Cortex of kidney (tissue), 1 donor: ENCODE measurements at places on chromosomes 5 and 9.

- no peak for DNase-seq
Measured at GRCh38 chr5:68778484-68778883, 315.3 kb upstream of the SLC30A5 start.

DNA sequence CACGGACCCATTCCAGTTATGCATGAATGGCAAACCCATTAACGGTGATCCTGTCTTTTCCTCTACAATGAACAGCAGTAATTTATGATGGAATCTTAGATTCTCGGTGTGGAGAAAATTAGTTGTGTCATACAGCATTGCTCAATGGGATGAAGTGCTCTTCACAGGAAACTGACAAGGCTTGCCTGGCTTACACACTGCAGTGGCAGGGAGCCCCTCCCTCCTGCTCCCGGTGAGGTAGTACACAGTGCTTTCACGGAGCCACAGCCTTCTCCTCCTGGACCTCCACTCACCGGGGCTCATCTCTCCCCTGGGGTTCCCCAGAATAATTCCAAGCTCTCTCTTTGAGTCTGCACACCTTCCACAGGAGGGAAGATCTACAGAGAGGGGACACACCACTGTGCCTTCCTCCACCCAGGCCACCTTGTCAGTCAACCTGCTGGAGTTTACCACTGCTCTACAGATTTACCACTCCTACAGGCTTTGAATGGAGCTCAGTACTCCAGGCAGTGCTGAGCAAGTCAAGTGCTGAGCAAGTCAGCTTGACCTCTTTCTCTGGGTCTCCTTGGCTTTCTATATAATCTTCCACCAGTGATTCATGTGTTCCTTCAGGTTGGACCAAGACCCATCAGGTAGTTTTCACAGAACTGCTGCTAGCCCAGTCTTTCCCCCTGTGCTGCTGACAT is 59.1 kb upstream of the TBC1D2 start:
- DNase-seq = no peak

GRCh38 chr9:18805386-18805785 is 227.6 kb downstream of the SAXO1 start:
- no peak for DNase-seq

DNA sequence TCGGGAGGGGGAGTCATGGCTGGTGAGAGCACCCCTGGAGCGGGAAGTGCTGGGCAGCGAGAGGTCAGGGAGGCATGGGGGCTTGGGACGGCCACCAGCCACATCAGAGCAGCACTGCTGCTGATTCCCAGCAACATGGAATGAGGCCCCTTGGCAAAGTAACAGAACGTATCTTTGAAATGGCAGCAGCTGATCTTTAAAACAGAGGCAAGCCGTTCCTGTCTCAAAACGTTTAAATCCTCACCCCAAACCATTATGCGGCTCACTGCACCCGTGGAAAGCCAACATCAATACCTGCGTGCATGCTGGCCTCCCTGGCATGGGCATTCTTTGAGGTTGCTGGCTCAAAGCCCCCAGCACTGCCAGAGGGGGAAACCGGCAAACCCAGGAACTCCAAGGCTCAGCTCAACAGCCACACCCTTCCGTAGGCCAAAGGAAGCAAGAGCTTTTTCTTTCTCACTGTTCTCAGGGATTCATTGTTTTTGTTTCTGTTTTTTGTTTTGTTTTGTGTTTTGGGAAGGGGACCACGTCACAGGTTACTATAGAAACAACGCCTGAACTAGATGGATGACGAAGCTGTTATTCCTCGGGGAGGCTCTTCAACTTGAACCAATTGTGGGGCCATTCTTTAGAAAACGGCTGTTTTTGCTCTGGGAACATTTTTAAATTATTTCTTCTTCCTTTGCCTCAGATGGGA is 28.1 kb upstream of the OBP2B start:
- DNase-seq = no peak

GRCh38 chr5:58918021-58918729 is 335.3 kb downstream of the RAB3C start:
- no peak for DNase-seq

- DNase-seq = no peak
Measured at GRCh38 chr9:93808115-93809029, 146.8 kb downstream of the BARX1 start.

- no peak for DNase-seq
Measured at GRCh38 chr5:178487911-178488600, 102.1 kb downstream of the COL23A1 start.

GRCh38 chr9:130193531-130194377 is 21.6 kb downstream of the NCS1 start:
- no peak for DNase-seq

DNA sequence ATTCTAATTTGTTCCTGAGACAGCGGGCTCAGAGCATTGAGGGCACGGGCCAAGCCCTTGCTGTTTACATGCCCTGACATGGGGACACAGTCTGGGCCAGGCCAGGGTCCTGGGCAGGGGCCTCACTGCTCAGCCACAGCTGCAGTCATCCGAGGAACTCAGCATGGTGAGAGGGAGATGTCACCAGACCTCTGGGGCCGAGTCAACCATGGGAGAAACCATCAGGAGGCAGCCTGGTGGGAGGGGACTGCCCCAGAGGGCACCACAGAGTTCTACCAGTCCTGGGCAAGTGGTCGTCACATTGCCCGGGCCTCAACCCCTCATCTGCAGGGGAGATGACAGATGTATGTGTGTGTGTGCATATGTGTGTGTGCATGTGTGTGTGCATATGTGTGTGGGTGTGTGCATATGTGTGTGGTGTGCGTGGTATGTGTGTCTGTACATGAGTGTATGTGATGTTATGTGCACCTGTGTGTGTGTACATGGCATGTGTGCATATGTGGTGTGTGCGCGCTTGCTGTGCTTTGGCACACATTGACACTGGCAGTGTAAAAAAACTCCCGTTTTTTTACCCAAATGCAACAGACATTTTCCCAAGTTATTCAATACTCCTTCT is 42.4 kb upstream of the TMEM250 start:
- DNase-seq = no peak

DNA sequence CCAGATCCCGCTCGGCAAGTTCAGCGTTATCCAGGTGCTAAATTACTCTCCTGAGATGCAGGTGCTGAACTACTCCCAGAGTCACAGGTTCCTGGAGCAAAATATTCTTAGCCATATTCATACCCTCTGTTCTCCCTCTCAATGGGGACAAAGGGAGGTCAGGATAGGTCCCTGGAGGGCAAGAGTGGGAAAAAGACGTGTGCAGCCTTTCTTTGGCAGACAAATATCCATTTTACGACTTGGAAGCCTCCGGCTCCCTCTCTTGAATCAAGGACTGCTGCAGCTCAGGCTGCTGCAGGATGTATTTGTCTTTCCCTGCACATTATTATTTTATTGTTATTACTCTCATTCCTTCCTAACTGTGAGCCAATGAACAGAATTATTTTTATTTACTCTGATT is 590.2 kb downstream of the NR2F1-AS1 start:
- DNase-seq = no peak

GRCh38 chr9:38211002-38211401 is 142.0 kb upstream of the SHB start:
- DNase-seq = no peak

DNA sequence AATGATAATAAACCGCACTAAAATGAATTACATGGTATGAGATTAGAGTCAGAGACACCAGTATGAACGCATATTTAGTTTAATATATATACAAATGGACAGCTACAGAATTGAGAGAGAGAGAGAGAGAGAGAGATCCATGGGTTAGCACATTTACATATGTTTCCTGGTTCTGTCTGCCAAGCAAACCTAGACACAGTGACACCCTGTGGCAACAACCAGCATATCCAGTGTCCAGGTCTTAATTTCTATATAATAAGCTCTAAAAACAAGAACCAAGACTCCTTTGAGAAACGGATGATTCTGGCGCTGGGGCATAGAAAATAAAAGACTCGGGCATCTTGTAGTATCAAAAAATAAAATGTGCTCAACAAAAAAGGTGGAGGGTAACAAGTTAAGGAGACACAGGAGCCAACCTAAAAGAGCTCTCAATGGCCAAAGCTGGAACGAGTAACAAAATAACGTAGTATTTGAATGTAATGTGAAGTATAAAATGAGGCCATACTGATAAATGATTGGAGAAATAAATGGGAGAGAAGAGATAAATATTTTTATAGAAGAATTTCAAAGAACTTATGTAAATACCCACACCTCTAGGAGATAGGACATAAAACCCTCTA is 84.5 kb downstream of the RFX3 start:
- DNase-seq = no peak

DNA sequence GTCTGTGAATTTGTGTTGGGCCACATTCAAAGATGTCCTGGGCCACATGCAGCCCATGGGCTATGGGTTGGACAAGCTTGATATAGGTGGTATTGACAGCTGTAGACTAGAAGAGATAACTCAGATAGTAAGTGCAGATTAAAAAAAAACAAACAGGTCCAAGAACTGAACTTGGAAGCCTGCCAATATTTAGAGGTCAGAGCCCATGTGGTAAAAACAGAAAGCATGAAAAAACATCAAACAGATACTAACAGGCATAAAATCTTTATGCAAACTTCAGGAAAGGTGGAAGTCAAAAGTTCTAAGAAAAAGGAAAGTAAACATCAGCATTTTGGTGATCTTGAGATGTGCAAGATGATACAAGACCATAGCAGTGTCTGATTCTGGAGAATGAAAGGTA is 155.1 kb upstream of the NR4A3 start:
- no peak for DNase-seq

- no peak for DNase-seq
Measured at GRCh38 chr5:68657055-68657961, 436.5 kb upstream of the SLC30A5 start.

- no peak for DNase-seq
Measured at GRCh38 chr9:406886-407654, 192.4 kb downstream of the DOCK8 start.

DNA sequence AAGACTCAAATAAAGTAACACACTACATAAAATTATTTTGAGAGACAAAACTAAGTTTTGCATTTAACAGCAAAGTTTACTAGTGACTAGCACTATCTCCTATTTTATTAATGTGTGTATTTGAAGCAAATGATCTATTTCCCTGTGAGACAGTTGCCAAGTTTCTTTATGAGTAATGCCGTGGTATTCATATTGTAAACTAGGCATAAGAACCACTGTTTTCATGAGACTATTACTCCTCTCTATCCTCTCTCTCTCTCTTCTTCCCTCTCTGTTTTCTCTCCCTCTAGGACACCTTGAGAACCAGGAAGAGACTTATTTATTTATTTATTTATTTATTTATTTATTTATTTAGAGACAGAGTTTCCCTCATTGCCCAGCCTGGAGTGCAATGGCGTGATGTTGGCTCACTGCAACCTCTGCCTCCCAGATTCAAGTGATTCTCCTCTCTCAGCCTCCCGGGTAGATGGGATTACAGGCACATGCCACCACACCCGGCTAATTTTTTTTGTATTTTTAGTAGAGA is 61.1 kb downstream of the MLANA start:
- no peak for DNase-seq

GRCh38 chr9:112380825-112381221 is 915 bp downstream of the HSDL2 start:
- no peak for DNase-seq

DNA sequence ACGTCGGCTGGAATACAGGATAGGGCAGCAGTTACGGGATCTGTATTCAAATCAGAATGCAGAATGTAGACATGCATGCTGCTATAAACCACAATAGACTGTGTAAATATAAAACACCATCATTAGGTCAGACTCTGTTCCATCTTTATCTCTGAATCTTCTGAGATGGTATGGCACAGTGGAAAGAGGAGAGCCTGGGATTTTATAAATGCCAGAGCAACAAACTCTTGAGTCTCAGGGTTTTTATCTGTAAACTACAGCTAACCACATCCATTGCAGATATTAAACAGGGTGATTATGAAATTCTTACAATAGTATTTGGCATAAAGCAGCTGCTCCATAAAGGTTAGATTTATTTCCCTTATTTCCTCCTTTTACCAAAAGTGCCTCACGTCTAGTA is 108.7 kb downstream of the ZDHHC21 start:
- DNase-seq = no peak

- DNase-seq = no peak
Measured at GRCh38 chr5:36875051-36875789, 1.3 kb upstream of the NIPBL start.

DNA sequence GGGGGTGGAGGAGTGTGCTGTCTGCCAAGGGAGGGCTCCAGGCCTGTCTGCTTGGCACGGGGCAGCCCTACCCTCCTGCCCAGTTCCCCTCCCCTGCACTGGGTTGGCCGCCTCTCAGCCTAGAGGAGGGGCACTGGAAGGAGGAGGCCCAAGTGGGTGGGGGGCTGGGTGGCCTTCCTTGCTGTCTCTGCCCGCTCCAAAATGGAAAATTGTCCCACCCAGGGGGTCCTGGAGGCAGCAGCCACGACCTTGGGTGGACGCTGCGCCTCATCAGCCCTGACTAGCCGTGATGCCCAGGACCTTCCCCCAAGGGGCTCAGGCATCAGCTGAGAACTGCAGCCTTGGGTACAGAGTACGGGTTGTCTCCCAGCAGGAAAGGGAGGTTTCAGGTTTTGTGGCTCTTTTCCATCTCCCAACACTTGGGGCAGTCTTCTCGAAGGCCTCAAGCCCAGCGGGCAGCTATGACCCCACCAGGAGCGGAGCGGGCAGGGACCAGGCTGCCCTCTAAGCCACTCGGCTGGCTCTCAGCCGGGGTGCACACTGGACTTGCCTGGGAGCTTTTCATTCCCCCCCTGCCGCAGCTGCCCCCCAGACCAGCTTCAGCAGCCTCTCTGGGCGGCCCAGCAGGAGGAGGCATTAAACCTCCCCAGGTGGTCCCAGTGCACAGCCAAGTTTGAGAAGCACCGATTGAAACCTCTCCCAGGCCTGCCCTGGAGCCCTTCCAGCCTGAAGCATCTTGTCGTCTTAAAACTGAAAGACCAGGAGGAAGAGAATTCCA is 20.6 kb downstream of the NTNG2 start:
- no peak for DNase-seq

DNA sequence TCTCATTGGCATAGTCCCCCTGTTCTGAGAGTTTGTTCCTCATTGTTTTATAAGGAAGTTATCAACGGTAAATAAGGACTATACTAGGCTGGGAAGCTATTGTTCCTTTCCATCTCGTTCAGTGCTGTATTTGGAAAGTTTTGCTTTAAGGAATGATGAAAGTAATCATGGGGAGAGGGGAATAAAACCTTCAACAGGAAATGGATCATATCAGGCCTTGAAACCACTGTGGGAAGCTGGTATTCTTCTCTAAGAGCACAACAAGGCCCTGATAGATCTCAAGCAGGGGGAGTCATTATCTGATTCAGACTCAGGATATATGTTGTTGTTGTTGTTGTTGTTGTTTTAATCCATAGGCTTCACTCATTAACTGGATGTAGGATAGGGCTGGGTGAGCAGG is 474.5 kb downstream of the ENC1 start:
- no peak for DNase-seq

- no peak for DNase-seq
Measured at GRCh38 chr5:81401266-81401665, 7.3 kb upstream of the ACOT12 start.

DNA sequence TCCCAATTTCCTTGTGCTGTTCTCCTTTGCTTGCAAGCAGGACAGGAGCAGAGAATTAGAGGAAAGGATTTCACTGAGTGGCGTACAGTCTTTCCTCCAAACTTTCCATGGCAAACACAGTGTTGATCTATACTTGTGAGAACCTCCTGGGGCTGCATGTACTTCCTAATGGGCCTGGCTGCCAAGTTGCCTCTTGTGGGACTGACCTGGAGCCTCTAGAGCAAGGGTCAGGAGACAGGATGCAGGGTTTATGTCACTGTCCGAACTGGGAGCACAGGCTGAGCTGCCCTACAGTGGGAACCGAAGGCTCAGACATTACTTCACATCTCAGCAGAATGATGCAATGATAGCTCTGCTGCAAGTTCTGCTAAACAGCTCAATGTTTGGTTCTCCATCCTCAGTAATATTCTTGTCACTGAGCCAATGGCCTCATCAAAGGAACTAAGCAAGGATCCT is 102.3 kb downstream of the ENC1 start:
- no peak for DNase-seq
